NCI-H1436 (cell line): ENCODE measurements at places on chromosomes 16 and 17.

DNA sequence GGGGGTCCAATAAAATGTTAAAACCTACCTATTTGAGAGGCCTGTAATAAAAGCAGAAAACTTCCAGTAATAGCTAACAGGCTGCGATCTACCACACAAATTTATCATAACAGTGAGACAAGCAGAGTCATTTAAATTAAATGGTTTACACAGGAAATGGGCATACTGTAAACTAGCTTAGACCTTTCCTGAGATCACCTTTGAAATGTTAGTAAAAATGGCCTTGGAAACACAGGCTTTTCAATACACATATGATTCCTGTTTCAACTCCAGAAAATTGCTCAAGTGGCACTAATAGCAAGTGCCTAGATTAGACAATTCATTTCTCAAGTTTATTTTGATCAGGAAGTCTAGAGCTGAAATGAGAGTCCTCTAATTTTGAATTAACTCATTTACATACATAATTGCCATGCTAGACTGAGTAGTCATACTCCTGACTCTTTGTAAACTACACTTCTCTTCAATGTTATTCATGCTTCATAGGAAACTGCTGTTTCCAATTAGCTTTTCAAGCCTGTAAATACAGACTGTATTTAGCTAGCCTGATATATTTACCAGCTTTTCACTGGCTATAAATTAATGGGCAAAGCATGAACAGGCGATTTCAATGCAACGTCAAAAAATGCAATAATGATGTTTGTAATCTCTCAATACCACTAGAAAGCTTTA lies 43.3 kb downstream of the PARN start:
- peak; percentile 4 for DNase-seq

DNA sequence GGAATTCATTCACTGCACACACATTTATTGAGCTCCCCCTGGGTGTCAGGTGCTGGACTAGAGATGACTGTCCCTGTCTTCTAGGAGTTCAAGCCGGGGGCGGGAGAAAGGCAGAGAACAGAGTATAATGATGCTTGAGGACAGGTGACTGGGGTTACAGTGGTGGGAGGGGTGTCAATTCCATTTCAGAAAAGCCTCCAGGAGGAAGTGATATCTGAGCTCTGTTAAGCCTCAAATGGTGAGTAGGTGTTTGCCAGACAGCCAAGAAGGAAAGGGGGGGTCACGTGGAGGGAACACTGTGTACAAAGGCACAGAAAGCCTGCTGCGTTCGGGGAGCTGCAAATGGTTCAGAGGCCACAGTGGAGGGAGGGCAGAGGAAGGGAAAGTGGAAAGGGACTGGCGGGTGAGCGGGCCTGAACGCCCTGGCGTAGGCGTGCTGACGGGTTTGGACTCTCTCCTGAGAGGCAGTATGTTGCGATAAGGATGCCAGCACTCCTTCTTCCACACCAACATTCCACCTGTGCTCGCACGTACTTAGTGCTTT lies 9.7 kb upstream of the NXPH3 start:
- peak; percentile 22 for DNase-seq

DNA sequence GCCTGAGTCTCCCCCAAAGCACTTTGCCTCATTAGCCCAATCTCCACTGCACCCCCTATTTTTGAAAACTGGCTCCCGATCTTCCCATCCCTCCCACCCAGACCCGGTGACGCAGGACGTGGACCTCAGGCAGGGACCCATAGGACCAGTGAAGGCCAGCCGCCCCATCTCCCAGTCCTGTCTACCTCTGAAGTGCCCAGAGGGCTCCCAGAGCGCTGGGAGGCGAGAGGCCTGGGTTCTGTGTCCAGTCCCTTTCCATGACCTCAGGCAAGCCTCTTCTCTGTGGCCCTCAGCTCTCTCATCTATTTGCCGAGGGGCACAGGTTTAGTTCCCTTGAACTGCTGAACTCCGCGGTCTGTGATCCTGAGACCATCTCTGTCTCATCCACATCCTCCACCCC lies 714 bp downstream of the TNS4 start:
- DNase-seq: no peak

DNA sequence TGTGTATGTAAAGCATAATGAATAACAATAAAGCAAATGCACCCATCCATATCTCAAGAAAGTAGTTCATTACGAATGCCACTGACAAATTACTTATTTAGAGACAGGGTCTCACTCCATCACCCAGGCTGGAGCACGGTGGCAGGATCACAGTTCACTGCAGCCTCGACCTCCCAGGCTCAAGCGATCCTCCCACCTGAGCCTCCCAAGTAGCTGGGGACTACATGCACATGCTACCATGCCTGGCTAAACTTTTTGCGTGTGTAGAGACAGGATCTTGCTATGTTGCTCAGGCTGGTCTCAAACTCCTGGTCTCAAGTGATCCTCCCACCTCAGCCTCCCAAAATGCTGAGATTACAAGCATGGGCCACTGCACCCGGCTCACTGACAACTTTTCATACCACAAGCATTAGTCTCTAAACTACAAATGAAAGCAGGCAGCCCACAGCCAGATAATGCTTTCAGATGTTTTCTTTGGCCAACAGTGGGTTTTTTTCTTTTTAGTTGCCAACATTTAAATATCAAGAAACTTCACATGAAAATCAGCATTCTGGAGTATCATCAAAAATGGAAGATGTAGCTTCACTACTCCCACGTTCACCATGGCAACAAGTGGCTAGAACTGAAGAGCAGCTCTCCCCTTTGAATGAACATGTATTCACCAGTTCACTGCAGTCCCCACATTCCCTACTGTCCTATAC lies 7.7 kb downstream of the ARHGAP17 start:
- DNase-seq: no peak

DNA sequence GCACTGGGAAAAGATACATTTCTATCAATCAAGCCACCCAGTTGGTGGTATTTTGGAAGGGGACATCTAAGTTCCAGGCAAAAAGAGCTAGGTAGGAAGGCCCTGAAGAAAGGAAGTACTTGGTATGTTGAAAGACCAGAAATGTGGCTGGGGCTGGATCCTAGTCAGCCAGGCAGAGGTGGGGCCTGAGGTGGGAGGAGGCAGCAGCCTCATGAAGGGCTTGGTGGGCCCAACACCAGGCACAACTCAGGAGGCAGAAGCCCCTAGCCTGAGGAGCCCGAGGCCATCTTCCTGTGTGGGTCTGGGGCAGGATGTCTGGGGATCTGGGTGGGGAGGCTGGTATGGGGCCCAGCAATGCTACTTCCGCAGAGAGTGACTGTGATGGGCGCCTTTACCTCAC lies 105.9 kb downstream of the SALL1 start:
- no peak for DNase-seq

DNA sequence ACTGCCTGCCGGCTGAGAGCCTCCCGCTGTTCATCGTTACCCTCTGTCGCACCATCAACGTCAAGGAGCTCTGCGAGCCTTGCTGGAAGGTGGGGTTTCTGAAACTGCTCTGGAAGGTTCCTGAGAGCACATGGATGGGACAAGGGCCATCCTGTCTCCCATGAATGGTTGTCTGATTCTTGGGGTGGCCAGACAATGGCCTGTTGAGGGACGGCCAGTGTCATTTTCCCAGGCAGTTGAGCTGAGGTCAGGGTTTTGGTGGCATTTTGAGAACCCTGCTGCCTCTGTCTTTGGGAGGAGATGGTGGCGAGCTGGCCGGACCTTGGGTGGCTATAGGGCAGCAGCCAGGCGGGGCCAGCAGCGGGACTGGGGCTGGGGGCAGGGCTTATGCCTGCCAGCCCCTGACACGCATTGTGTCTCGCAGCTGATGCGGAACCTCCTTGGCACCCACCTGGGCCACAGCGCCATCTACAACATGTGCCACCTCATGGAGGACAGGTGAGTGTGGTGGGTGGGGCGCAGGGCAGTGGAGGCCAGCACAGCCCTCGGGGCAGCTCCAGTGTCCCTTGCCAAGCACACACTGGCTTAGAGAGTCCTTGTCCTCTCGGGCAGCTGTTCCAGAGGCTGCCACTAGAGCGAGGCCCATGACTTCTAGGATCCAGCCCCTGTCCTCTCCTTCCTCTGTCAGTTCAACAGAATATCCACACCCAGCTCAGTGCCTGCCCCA lies 9.1 kb downstream of the TSC2 start:
- no peak for DNase-seq

DNA sequence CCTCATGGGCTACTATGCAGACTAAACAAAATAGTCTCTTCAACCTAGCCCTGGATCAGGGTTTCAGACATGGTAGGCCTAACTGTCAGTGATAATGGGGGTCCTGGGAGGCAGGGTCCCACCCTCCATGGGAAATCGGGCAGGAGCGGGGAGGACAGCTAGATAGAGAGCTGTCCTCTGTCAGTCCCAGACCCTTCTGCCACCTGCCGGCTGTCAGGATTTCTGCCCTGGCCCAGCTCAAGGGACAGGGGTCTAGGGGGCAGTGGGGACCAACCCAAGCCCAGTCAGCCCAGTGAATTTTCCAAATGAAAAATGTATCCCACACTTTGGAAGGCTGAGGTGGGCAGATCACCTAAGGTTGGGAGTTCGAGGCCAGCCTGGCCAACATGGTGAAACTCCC lies 5.3 kb downstream of the CA7 start:
- DNase-seq: no peak

GRCh38 chr16:12060751-12061150 lies 84.2 kb downstream of the SNX29 start:
- DNase-seq: no peak

GRCh38 chr17:80029258-80029974 lies 6.3 kb downstream of the TBC1D16 start:
- no peak for DNase-seq

GRCh38 chr16:75256696-75257343 lies 5.4 kb upstream of the BCAR1 start:
- DNase-seq: no peak

GRCh38 chr16:54165912-54166865 lies 120.4 kb downstream of the IRX3 start:
- DNase-seq: no peak

GRCh38 chr16:85524630-85525419 lies 88.3 kb upstream of the GSE1 start:
- peak; percentile 41 for DNase-seq

- no peak for DNase-seq
Measured at GRCh38 chr16:58422809-58423208, 30.5 kb downstream of the GINS3 start.

DNA sequence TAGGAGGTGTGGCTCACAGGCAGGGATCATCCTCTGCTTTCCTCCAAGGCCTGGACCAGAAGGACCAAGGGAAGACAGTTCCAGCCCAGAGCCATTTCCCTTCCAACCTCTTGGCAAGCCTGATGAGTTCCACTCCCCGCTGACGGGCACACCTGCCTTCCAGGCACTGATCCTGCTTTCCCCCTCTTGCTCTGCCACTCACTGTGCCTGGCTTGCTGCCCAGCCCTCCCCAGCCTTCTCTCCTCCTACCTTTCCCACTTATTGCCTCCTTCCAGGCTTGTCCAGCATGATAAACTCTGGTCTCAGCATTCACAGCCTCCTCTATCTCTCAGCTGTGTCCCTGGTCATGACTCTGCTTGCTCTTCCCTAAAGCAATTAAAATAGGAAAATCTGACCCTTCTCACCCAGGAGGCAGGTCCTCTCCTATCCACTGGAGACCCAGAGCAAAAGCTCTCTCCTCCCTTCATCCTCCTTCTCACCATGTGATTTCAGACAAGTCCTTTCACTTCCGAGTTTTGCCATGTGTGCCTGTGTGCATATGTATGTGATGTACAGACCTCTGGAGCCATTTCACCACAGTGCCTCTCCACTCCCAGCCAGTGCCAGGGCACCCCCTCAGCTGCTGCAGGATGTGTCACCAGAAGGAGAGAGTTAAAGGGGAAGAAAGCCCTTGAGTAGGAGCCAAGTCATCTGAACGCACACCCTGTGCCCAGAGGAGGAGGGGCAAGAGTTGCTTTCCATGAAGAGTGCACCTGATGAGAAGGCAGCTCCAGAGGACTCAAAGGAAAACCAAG lies 13.4 kb upstream of the TMEM170A start:
- no peak for DNase-seq

DNA sequence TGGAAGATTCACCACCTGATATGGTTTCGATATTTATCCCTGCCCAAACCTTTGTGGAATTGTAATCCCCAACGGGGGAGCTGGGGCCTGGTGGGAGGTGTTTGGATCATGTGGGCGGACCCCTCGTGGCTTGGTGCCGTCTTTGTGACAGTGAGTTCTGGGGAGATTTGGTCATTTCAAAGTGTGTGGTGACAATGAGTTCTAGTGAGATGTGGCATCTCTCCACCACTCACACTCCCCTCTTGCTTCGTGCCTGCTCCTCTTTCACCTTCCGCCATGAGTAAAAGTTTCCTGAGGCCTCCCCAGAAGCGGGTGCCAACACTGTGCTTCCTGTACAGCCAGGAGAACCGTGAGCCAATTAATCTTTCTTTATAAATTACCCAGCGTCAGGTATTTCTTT lies 9.7 kb downstream of the CCDC57 start:
- DNase-seq: no peak

DNA sequence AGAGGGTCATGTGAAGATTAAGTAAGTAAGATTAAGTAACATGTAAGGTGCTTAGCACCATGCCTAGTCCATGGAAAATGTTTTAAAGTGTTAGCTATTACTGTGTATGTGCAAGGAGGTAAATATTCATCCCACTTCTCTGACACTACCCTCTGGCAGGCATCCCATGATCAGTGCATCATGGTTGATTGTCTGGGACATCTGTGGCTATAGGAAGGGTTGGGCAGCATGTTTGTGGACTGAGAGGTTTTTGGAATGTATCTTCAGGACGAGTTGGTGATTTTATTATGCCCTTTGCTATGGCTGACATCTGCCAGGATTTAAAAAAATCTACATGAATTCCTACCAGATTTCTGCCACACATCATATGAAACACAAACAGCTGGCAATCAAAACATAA lies 6.5 kb upstream of the TAOK1 start:
- no peak for DNase-seq

DNA sequence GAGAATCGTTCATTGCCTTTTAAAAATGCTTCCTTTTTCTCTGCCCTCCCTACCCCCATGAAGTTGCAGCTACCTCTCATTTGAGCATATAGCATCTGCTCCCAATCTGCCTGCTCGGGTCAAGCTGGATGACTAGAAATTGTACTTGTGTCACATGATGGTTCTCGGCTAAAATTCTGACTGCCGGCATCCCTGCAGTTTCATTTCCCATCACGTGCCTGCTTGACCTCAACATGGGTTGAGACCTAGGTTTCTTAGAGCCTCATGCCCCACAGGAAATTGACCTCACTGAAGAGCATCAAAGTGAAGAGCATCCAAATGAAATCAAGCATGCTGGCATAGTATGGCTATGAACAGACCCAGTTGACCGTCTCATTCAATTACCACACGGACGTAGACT lies 581.6 kb upstream of the PSMD7 start:
- no peak for DNase-seq

- no peak for DNase-seq
Measured at GRCh38 chr16:68082629-68083238, 2.4 kb upstream of the NFATC3 start.

GRCh38 chr17:15334266-15334665 lies 7.1 kb downstream of the TEKT3 start:
- no peak for DNase-seq

GRCh38 chr17:47267354-47267828 lies 13.8 kb downstream of the ITGB3 start:
- no peak for DNase-seq

- DNase-seq: no peak
Measured at GRCh38 chr17:79338604-79339003, 264.0 kb downstream of the ENGASE start.
